ENCODE measurements at places on chromosomes 13 and 19.

DNA sequence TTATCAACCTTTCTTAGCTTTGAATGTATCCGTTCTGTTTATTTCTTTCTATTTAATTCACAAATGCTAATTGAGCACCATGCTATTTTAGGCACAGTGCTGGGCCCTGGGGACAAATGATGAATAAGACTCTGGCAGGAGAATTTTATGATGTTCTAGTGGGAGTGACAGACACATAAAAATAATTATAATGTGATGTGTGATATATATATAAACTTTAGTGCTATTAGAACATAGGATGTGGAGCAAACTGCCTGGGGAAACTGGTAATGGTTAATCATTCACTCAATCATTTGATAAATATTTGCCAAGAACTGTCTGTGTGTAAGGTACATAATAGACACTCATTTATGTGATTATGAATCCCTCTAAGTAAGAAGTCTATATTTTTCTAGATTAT is 50.7 kb upstream of the FRY start:
- DNase-seq = no peak

DNA sequence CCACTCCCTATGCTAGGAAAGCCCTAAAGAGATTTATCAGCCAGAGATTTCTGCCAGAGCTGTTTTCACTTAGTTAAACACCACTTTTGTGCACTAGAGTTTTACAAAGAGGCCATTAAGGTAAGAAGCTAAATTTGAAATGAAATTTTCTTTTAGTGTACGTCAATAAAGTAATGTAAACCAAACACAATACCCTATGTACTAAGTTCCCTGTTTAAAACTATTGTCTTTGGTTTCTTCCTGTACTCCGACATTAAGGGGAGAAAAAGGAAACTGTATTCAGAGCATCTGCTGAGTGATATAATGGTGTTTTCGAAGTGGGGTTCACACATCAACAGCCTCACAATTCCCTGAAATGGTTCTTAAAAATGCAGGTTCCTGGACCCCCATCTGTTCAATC is 40.7 kb upstream of the STARD13 start:
- no peak for DNase-seq

- peak; percentile 14 for DNase-seq
Observed at GRCh38 chr13:27533155-27533643, 82.8 kb upstream of the MTIF3 start.

GRCh38 chr19:48830088-48830487 is 6.2 kb downstream of the HSD17B14 start:
- no peak for DNase-seq

- DNase-seq = no peak
Observed at GRCh38 chr19:28396287-28396831, 816.6 kb downstream of the UQCRFS1 start.

GRCh38 chr13:52652980-52653303 is 306 bp downstream of the SUGT1 start:
- no peak for DNase-seq

- DNase-seq = no peak
Observed at GRCh38 chr13:63700350-63700749, 2284.7 kb upstream of the PCDH20 start.

DNA sequence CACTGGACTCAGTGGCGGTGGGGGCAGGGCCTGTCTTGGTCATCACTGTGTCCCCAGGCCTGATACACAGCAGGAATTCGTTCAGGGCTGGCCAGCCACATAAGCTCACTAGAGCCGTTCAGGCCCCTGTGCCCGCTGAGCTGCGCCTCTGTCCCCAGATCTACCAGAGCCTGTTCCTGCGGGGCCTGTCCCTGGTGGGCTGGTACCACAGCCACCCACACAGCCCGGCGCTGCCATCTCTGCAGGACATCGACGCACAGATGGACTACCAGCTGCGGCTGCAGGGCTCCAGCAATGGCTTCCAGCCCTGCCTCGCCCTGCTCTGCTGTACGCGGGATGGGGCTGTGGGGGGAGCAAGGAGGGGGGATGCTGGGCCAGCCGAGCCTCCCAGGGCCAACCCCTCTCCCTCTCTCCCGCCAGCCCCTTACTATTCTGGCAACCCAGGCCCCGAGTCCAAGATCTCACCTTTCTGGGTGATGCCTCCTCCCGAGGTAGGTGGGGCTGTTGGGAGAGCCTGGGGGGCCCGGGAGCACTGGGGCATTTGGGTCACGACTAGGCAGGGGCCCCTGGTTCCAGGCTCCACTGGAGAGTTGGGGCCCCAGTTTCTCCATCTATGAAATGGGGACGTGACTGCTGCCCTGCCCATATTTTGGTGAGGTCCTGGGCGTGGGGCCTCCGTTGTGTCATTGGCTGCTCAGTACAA is 13.9 kb downstream of the MPND start:
- DNase-seq = no peak

DNA sequence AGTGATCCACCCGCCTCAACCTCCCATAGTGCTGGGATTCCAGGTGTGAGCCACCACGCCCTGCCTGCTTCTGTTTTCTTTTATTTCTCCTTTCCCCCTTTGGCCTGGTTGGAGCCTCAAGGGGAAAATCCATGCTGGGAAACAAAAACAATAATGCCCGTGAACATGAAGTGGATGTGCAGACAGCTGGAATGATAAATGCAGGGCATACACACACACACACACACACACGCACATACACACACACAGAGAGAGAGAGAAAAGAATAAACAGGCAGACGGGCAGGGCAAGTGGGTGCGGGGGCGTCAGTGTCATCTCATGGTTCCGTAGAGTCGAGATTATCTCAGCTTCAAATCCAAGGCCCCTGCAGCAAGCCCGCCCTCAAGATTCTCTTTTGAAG is 4.4 kb upstream of the PLEKHF1 start:
- DNase-seq = no peak

DNA sequence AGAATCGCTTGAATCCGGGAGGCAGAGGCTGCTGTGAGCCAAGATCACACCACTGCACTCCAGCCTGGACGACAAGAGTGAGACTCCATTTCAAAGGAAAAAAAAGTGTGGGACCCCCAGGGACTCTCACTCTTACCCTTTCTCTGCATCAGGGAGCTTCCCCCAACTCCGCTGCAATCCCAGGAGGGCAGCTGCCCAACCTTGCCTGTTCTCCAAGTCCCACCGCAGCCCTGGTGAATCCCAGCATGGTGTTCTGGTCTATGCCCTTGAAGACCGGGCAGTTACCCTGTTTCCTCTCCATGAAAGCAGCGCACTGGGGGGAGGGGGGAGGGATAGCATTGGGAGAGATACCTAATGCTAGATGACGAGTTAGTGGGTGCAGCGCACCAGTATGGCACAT is 35.7 kb upstream of the DPRX start:
- no peak for DNase-seq
